ENCODE measurements at places on chromosomes 5 and 9. TPM values are rescaled to one million over a fixed set of nuclear protein-coding genes. Genes with fewer than 3 reads are reported as not detected.

GRCh38 chr9:70554881-70555280 lies 140.4 kb upstream of the KLF9 start:
- DNase-seq: no peak

GRCh38 chr9:20689833-20690232 lies 5.8 kb downstream of the FOCAD start:
- no peak for DNase-seq

The SMIM33 gene
- total RNA-seq: not detected

The LHX2 gene
- 1.3 TPM for total RNA-seq

- peak; percentile 28 for DNase-seq
These were observed 710 bp downstream of the HSD17B4 start for GRCh38 chr5:119453040-119453373.
